ENCODE measurements at places on chromosomes 3 and 15. TPM values are rescaled to one million over a fixed set of nuclear protein-coding genes. Genes with fewer than 3 reads are reported as not detected.

The OSBPL10 gene
- 2.1 TPM for total RNA-seq

The IL17RB gene
- not detected for total RNA-seq

The CASR gene
- total RNA-seq = not detected

The FETUB gene
- total RNA-seq = not detected

The CMTM7 gene
- total RNA-seq = 36.1 TPM

The IMPG2 gene
- 0.14 TPM for total RNA-seq

The GRK7 gene
- total RNA-seq = 0.07 TPM

The UBR1 gene
- 27.3 TPM for total RNA-seq

The EPHA6 gene
- not detected for total RNA-seq

The ECE2 gene
- total RNA-seq = not detected

The DLL4 gene
- not detected for total RNA-seq

- DNase-seq = no peak
- no peaks in the 10 kb centered on the region for H3K4me1 ChIP-seq
- H3K36me3 ChIP-seq = no peaks in the 10 kb centered on the region
- H3K27ac ChIP-seq = no peak overlapping the region
- no peaks in the 10 kb centered on the region for H3K27me3 ChIP-seq
Measured at GRCh38 chr3:107076946-107077345, 300.3 kb upstream of the CCDC54 start.

DNA sequence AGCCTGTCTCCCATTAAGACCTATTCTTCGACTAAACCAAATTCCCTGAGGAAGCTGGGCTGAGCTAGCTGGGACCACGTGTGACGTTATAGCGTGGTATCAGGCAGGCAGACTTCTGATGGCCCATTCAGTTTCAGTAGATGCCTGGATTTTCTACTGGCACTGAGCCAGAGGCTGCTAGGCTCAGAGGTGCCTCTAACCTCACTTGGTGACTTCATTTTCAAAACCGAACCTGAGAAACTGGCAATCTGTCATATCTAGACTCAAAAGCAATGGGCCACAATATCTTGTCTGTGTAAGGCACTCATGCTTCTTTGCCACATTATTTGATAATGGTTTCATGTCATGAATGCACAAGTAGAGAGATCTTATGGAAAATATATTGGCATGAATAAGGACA, 352.1 kb upstream of the AZI2 start:
- H3K27me3 ChIP-seq = no peaks in the 10 kb centered on the region
- no peaks in the 10 kb centered on the region for H3K4me1 ChIP-seq
- H3K27ac ChIP-seq = no peak overlapping the region
- no peak for DNase-seq

DNA sequence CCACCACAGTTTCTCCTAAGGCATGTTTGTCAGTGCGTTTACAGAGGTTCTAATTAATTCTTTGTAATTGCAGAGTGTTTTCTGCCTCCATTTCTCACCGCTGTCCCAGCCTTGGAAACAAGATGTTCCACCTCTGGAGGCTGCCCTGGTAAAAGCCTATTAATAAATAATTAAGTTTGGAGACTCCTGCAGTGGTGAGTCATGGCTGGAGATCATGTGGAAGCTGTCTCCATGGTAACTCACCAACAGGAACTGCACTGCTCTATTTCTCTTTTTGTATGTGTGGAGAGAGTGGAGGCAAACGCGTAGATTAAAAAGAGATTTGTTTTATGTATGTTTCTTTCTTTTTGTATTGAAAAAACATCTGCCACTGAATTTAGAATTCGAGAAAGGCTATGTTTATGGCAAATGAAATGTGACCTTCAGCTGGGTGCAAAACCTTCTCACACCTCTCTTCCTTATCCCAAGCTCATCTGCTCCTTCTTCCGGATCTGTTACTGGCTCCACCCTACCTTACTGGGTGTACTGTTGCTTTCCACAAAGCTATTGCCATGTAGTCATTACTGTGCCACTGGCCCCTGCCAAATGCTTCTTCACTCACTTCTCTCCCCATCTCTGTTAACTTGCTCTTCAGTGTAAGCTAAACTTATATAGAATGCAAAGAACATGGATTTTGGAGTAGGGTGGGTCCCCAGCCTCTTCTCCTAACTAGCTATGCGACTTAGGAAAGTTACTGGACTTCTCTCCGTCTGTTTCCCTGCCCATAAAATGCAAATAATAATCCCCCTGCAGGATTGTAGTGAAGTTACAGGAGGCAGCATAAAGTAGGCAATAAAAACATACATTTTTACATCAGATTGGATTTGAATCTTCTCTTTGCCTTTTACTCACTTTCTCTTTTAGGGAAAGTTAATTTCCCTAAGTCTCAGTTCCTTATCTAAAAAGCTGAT, 778.5 kb downstream of the NTRK3 start:
- H3K27ac ChIP-seq = no peak overlapping the region
- no peaks in the 10 kb centered on the region for H3K27me3 ChIP-seq
- H3K36me3 ChIP-seq = no peaks in the 10 kb centered on the region
- no peak for DNase-seq
- no peaks in the 10 kb centered on the region for H3K4me1 ChIP-seq

- no peaks in the 10 kb centered on the region for H3K27me3 ChIP-seq
- peaks cover 2% of the 10 kb centered on the region for H3K36me3 ChIP-seq
- peaks cover 16% of the 10 kb centered on the region for H3K4me1 ChIP-seq
- DNase-seq = no peak
- no peak overlapping the region for H3K4me3 ChIP-seq
- H3K27ac ChIP-seq = no peak overlapping the region
Measured at GRCh38 chr3:126051741-126052140, 32.2 kb downstream of the SLC41A3 start.

GRCh38 chr3:5464649-5465048, 277.1 kb downstream of the EDEM1 start:
- no peaks in the 10 kb centered on the region for H3K4me1 ChIP-seq
- no peak overlapping the region for H3K4me3 ChIP-seq
- DNase-seq = no peak
- H3K27ac ChIP-seq = no peak overlapping the region
- peaks cover 8% of the 10 kb centered on the region for H3K27me3 ChIP-seq

DNA sequence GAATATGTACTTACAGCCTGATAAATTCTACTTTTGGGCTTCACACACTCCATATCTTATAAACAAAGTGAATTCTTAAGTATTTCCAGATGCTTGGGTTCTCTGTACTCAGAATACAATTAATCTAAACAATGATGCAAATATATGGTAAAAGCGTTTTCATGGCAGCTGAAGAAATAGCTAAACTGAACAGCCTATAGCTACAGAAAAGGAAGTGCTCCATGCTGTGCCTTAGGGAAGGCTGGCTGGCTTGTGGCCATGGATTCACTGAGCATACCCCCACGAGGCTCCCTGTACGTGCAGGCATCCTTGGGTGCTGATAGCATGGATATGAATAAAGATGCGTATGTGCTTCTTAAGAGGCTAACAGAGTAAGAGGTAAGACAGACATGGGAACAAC, 264.0 kb downstream of the KLF13 start:
- H3K36me3 ChIP-seq = no peaks in the 10 kb centered on the region
- H3K4me3 ChIP-seq = no peak overlapping the region
- peaks cover 7% of the 10 kb centered on the region for H3K27me3 ChIP-seq
- H3K4me1 ChIP-seq = no peaks in the 10 kb centered on the region

- no peaks in the 10 kb centered on the region for H3K36me3 ChIP-seq
- H3K27ac ChIP-seq = no peak overlapping the region
- H3K4me3 ChIP-seq = no peak overlapping the region
- no peaks in the 10 kb centered on the region for H3K27me3 ChIP-seq
Measured at GRCh38 chr3:195164573-195165264, 106.2 kb downstream of the XXYLT1 start.

DNA sequence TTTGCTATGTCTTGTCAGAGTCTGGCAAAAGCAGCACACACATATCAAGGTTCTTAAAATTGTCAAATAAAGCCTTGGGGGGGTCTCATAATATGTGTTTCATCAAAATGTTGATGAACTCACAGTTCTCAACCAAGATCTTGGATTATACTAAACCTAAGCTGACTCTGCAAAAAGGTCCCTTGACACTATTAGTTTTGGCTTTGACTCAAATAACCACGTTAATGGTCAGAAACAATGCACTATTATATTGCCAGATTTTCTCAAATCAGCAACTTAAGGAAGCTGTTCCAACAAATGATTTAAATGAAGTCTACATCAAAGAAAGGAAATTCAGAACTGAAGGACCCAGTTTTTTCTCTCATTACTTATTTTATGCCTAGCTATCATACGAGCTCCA, 1063.9 kb downstream of the ROBO1 start:
- no peak overlapping the region for H3K4me3 ChIP-seq
- H3K27me3 ChIP-seq = no peaks in the 10 kb centered on the region
- no peak for DNase-seq

- no peak overlapping the region for H3K27ac ChIP-seq
- DNase-seq = no peak
- H3K4me1 ChIP-seq = peaks cover 65% of the 10 kb centered on the region
- H3K36me3 ChIP-seq = peaks cover 2% of the 10 kb centered on the region
- no peaks in the 10 kb centered on the region for H3K27me3 ChIP-seq
Measured at GRCh38 chr15:88658972-88659931, 20.4 kb downstream of the ISG20 start.

- H3K4me1 ChIP-seq = no peaks in the 10 kb centered on the region
- no peak for DNase-seq
- H3K27ac ChIP-seq = no peak overlapping the region
Measured at GRCh38 chr15:95377258-95377852, 953.1 kb upstream of the NR2F2 start.

DNA sequence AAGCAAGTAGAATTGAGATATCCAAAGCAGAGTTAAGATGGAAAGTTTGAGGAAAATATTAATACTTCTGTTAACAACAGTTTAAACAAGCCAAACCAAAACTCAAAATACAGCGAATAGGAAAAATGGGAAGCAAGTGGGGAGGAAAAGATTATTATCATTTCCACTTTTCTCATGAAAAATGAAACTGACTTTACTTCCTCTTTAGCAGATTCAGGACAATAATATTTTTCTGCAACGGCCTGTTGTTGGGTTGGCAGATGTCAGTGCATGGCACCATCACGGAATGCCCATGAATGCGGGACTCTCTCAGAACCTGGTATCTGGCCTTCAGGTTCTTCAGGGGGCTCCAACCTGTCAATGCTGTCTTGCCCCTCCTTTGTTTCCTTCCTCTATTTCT, 11.1 kb downstream of the ANKUB1 start:
- no peaks in the 10 kb centered on the region for H3K4me1 ChIP-seq
- no peaks in the 10 kb centered on the region for H3K36me3 ChIP-seq
- H3K4me3 ChIP-seq = no peak overlapping the region
- H3K27me3 ChIP-seq = peaks cover 5% of the 10 kb centered on the region
- H3K27ac ChIP-seq = no peak overlapping the region

DNA sequence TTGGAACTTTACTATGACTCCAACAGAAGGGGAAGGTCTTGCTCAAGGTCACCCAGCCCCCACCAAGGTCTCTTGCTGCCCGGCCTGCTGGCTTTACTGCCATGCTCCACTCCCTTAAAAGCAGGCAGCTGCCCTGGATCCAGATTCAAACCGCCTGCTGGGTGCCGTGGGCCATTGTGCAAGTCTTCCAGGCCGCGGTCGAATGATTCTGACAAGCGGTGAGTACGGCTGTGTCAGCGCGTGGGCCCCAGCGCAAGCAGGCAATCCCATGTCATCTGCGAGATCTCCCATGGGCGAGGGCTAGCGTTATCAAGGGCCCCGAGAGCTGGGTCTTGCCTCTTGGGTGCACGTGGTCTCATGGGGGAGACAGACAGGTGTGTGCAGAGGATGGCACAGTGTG, 37.6 kb downstream of the CORO2B start:
- no peak overlapping the region for H3K4me3 ChIP-seq
- no peaks in the 10 kb centered on the region for H3K4me1 ChIP-seq
- no peak overlapping the region for H3K27ac ChIP-seq
- DNase-seq = no peak

DNA sequence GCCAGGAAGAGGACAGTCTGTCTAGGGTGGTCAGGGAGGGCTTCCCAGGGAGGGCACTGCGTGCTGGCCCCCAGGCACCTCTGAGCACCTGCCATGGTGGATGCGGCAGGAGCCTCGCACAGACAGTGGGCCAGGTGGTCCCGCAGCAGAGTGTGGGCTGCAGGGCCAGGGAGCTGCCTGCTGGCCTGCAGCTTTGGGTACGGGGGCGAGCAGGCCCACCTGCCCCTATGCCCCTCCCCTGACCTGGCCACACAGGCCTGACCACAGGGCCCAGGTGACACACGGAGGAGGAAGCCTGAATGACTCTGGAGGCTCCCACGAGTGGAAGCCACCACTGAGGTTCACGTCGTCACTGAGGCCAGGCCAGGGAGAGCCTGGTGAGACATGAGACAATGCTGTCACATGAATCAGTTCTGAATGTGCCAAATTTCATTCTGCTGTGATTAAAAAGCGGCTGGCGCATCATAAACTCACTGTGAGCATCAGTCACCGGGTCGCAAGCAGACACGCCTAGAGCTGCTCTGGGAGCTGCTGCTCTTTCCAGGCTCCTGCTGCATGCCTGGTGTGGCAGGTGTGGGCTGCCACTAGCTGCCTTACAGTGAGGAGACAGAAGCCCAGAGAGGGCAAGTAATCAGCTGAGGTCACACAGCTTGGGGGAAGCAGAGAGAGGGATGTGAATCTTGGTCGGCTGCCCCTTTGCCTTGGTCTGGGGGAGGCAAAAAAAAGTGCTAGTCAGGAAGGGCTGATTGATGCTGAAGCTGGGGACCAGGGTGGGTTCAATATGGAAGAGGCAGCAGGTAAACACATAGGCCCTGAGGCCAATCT, 39.5 kb upstream of the IQSEC1 start:
- H3K27me3 ChIP-seq = no peaks in the 10 kb centered on the region
- no peak overlapping the region for H3K4me3 ChIP-seq
- no peaks in the 10 kb centered on the region for H3K36me3 ChIP-seq
- no peak for DNase-seq

- peaks cover 3% of the 10 kb centered on the region for H3K27me3 ChIP-seq
- H3K4me1 ChIP-seq = peaks cover 26% of the 10 kb centered on the region
- H3K27ac ChIP-seq = peak overlapping the region; percentile 79
- H3K36me3 ChIP-seq = peaks cover 10% of the 10 kb centered on the region
- H3K4me3 ChIP-seq = peak overlapping the region; percentile 72
Measured at GRCh38 chr15:60399246-60399915, 1.6 kb upstream of the ANXA2 start.

- H3K4me3 ChIP-seq = no peak overlapping the region
- H3K36me3 ChIP-seq = peaks cover 7% of the 10 kb centered on the region
- H3K27me3 ChIP-seq = peaks cover 5% of the 10 kb centered on the region
- no peak overlapping the region for H3K27ac ChIP-seq
- no peak for DNase-seq
Measured at GRCh38 chr15:60047701-60048100, 43.6 kb downstream of the FOXB1 start.

DNA sequence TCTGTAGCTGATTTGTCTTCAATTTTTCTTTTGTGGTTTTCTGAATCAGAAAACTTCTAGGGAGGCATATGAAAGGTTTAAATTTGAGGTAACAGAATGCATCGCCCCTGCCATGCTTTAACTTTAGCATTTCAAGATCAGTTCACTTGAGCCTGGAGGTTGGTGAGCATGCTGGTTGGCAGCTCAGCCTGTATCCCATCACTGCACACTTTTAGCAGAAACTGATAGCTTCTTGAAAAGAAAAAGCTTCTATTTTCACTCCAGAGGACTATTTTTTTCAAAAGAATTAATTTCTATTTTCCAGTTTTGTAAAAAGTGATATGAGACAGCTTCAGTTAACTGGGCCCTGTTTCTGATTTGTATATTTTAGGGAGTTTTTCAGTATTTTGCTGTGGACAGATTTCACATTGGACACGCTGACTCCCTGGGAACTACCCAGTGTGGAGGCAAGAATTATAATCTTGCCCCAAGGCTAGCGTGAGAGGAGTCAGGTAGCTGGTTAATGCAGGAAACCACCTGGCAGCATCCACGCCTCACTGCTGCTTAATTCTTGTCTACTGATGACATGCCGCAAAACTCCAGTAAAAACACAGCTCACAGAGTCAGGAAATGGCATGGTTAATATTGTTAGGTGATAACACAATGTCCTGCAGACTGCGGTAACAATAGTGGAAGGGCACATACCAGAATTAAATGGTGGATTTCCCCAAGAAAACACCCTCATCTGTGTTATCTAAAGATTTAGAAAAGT, 71.4 kb downstream of the DUT start:
- no peaks in the 10 kb centered on the region for H3K4me1 ChIP-seq
- no peak for DNase-seq
- H3K36me3 ChIP-seq = no peaks in the 10 kb centered on the region
- no peak overlapping the region for H3K27ac ChIP-seq
- H3K4me3 ChIP-seq = no peak overlapping the region
